ENCODE measurements at places on chromosomes 11 and 22. TPM values are rescaled to one million over a fixed set of nuclear protein-coding genes. Genes with fewer than 3 reads are reported as not detected.

- no peak overlapping the region for H3K4me3 ChIP-seq
- no peak overlapping the region for H3K27ac ChIP-seq
- no peaks in the 10 kb centered on the region for H3K36me3 ChIP-seq
- H3K4me1 ChIP-seq, result no peaks in the 10 kb centered on the region
These were observed 109.3 kb upstream of the SNX19 start for GRCh38 chr11:131025421-131026125.

GRCh38 chr11:13761716-13762115 lies 93.2 kb downstream of the FAR1 start:
- no peak for DNase-seq
- H3K27me3 ChIP-seq, result no peaks in the 10 kb centered on the region
- no peak overlapping the region for H3K27ac ChIP-seq
- H3K36me3 ChIP-seq, result no peaks in the 10 kb centered on the region

DNA sequence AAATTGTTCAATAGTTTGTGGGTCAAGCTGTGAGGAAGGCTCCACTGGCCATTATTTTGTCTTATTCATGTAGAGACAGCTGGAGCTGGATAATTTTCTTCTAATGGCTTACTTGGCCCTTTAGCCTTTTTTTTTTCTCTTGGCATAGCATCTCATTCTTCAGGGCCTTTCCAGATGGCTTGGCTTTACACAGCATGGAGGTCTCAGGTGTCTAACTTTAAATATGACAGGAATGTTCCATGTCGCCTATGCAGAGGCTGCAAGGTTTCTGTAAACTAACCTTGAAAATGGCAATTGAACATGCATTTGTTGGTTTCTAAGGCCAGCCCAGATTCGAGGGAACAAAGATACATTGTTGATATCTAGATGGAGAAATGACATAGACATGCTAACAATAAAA lies 247.9 kb upstream of the CNTN5 start:
- no peak overlapping the region for H3K4me3 ChIP-seq
- H3K27me3 ChIP-seq, result no peaks in the 10 kb centered on the region
- H3K36me3 ChIP-seq, result no peaks in the 10 kb centered on the region
- DNase-seq, result no peak
- no peaks in the 10 kb centered on the region for H3K4me1 ChIP-seq
- H3K27ac ChIP-seq, result no peak overlapping the region

DNA sequence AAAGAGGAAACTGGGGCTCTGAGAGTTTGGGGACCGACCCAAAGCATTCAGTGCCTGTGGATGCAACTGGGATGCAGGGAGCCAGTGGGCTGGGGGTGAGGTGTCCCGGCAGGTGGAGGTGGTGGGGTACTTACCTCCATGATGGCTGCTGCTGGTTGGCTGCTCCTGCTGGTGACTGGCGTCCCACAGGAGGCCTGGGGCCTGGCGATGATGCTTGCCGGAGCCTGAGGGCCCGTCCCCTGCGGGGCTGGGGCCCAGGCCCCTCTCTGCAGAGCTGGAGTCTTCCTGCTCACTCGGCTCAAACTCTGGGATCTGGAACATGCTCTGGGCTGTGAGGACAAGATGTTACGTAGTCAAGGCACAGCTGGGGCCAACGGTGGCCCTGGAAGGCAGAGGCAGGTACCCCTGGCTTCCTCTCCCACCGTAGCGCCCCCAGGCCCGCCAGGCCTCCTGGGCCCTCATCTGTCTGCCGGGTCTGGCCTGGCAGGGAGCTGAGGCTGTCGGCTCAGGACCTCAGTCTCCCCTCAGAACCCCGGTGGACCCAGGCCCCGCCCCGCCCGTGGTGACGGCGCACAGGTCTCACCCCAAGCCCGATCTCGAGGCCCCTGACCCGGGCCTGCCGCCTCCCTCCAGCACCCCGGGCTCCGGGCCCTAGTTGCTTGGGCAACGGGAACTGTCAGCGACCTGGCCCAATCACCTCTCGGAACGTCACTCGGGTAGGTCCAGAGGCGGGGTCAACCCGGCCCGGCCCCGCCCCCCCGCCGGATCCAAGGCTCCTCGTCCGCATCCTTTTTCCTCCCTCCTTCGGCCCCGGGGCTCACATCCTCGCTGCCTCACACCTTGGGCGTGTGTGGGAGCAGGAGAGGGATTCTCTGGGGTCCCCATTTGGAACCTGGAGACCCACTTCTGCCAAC lies at the start of gene BAD:
BAD (minus strand) TSS at position 618 of the 914 bp plus-strand sequence; CDS start at position 321, 297 bp downstream.
- DNase-seq, result peak; percentile 89
- peak within 1 kb of the TSS; percentile 97 for H3K27ac ChIP-seq
- H3K36me3 ChIP-seq, result peaks cover 11% of the 10 kb centered on the region
- peak within 1 kb of the TSS; percentile 92 for H3K4me3 ChIP-seq
- no peaks in the 10 kb centered on the region for H3K27me3 ChIP-seq

GRCh38 chr11:24286238-24286637 lies 210.6 kb upstream of the LUZP2 start:
- no peaks in the 10 kb centered on the region for H3K27me3 ChIP-seq
- no peak overlapping the region for H3K27ac ChIP-seq
- no peaks in the 10 kb centered on the region for H3K4me1 ChIP-seq
- no peaks in the 10 kb centered on the region for H3K36me3 ChIP-seq
- H3K4me3 ChIP-seq, result no peak overlapping the region

The BTG4 gene
- total RNA-seq, result not detected
